NCI-H526 (cell line): ENCODE measurements at places on chromosomes 7 and 10.
A peak's percentile ranks its signal among the peaks of the same experiment; 100 is the strongest.

GRCh38 chr7:148878317-148878716, 5.8 kb downstream of the EZH2 start:
- DNase-seq, result no peak

GRCh38 chr7:69567800-69568199, 30.5 kb upstream of the AUTS2 start:
- DNase-seq, result no peak

GRCh38 chr10:36559412-36560400, 565.7 kb upstream of the ANKRD30A start:
- no peak for DNase-seq

GRCh38 chr7:25963733-25964132, 188.3 kb upstream of the NFE2L3 start:
- DNase-seq, result no peak

GRCh38 chr7:55533050-55533728, 39.1 kb downstream of the VOPP1 start:
- no peak for DNase-seq

GRCh38 chr7:80536426-80536825, 24.6 kb upstream of the GNAT3 start:
- no peak for DNase-seq

- DNase-seq, result no peak
Measured at GRCh38 chr7:39702133-39702532, 78.8 kb downstream of the RALA start.

DNA sequence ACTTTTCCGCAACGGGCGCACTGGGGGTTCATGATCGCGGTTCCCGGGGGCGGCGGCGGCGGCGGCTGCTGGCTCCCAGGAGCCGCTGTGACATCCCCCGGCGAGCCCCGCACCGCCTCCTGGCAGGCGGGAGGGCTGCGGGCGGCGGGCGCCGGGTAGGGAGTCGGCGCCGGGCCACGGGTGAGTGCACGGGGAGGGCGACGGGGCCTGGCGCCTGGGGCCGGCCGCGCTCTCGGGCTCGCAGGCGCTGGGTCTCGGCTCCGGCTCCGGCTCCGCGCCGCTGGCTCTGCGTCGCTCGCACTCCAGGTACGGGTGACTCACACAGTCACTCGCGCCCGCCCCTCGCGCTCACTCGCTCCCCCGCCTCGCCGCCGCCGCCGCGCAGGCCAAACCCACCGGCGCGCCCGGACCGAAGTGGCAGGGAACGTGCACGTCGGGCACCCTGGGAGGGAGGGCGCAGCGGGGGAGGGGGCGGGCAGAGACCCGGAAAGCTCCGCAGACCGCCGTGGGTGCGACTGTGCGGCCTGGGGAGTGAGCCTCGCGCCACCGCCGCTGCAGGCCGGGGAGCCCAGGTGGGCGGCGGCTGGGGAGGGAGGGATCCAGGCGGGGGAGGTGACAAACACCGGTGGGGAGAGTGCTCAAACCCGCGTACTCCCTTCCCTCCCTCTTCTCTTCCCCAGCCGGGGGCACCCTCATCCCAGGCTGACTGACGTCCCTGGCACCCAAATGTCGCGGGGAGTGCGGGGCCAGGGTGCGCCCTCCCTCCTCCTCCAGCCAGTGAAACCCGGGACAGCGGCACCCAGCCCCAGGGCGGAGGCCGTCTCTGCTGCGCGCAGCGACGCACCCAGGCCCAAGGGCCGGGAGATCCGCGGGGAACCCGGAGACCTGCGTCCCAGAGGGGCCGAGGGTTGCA, 276.9 kb upstream of the NEBL start:
- DNase-seq, result peak; percentile 40

DNA sequence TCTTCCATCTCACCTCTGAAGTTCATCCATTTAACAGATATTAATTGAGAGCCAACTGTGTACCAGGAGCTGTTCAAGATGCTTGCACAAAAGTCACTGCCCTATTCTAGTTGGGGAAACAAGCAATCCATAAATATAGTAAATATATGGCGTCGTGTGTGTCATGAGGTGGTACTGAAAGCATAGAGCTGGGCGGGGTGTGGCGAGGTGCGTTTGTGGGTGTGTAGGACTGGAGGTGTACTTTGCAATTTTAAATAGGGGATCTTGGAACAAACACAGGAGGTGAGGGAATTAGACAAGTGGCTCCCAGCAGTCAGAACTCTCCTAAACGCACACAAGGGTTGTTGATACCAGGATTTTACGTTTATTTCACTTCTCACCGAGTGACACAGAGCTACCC, 490 bp upstream of the ZNF239 start:
- no peak for DNase-seq

GRCh38 chr10:3281941-3282673, 109.5 kb upstream of the PITRM1 start:
- no peak for DNase-seq

DNA sequence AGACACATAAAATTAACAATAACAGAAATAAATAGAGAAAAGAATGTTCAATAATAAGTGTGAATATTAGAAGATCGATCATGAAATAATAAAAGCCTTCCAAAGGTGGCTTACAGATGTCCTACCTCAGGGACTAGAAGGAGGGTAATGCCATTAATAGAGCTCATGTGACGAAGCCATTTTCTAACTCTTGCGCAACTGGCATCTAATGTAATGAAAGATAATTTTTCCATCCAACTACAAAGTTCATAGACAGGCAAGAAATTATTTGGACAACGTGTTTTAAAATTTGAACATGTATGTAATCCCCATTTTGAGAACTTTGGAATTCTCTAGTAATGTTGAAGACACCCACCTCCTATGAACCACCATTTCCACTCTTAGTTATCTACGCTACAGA, 1394.3 kb upstream of the LRRTM3 start:
- DNase-seq, result no peak

- peak; percentile 62 for DNase-seq
Measured at GRCh38 chr7:126449611-126450268, 803.0 kb downstream of the GRM8 start.

GRCh38 chr10:16646181-16647059, 124.7 kb upstream of the C1QL3 start:
- peak; percentile 18 for DNase-seq

DNA sequence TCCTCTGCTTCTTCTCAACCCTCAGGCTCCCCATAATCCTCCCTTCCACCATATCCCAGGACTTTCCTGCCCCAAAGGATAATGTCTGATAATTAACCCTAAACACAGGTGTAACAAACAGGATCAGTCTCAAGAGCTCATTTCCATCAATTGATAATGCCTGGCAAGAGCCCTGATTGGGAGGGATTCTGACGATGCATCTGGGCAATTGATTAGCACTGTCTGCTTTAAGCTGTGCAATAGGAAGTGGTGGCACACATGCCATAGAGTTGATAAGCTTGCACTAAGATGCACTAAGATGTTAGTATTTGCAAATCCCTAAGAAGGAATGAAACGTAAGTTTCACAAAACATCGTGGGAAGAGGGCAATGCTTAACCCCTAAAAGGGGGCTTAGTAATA, 27.4 kb upstream of the EGR2 start:
- DNase-seq, result peak; percentile 3

- no peak for DNase-seq
Measured at GRCh38 chr10:4405828-4406227, 420.2 kb upstream of the AKR1E2 start.

- no peak for DNase-seq
Measured at GRCh38 chr7:47253650-47254080, 328.2 kb downstream of the TNS3 start.

- DNase-seq, result no peak
Measured at GRCh38 chr7:115099906-115100305, 178.0 kb downstream of the MDFIC start.

GRCh38 chr10:93565446-93565845, 1.0 kb upstream of the FFAR4 start:
- no peak for DNase-seq

GRCh38 chr10:99535764-99536337, 3.1 kb downstream of the NKX2-3 start:
- no peak for DNase-seq

GRCh38 chr7:136942401-136942800, 73.9 kb downstream of the CHRM2 start:
- no peak for DNase-seq

- no peak for DNase-seq
Measured at GRCh38 chr7:3408814-3409595, 108.0 kb downstream of the SDK1 start.

GRCh38 chr10:949446-949845, 17.9 kb upstream of the LARP4B start:
- no peak for DNase-seq

DNA sequence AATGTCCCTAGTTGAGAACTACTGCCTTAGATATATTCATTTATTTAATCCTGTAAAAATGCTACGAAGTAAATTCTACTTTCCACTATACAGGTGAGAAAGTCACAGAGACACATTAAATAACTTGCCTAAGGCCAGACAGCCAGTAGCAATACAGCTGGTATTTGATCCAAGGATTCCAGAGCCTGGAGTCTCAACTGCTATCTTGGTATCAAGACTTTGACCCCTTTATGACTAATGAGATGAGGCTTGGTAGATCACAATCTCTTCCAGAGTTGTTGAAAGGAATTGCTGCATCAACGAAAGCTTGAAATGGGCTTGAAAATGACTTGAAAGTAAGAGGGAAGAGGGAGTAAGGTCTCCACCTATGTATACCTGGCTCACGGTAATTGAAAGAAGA, 83.3 kb downstream of the ORC5 start:
- DNase-seq, result no peak

- DNase-seq, result no peak
Measured at GRCh38 chr10:96666741-96667140, 53.6 kb downstream of the PIK3AP1 start.

DNA sequence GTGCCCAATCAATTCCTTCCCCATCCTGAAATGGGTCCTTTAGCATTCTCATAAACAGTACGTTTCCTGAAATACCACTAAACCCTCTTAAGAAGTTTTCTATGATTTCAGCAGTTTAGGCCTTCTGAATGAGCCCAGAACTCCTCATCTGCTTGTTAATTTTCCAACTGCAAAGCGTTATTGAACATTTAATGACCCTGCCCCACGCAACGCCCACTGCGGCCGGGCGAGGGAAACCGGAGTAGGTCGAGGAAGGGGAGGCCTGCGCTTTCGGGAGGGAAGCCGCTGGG, 608 bp upstream of the UBN2 start:
- DNase-seq, result no peak

- DNase-seq, result no peak
Measured at GRCh38 chr10:131847241-131847783, 53.5 kb upstream of the PPP2R2D start.

DNA sequence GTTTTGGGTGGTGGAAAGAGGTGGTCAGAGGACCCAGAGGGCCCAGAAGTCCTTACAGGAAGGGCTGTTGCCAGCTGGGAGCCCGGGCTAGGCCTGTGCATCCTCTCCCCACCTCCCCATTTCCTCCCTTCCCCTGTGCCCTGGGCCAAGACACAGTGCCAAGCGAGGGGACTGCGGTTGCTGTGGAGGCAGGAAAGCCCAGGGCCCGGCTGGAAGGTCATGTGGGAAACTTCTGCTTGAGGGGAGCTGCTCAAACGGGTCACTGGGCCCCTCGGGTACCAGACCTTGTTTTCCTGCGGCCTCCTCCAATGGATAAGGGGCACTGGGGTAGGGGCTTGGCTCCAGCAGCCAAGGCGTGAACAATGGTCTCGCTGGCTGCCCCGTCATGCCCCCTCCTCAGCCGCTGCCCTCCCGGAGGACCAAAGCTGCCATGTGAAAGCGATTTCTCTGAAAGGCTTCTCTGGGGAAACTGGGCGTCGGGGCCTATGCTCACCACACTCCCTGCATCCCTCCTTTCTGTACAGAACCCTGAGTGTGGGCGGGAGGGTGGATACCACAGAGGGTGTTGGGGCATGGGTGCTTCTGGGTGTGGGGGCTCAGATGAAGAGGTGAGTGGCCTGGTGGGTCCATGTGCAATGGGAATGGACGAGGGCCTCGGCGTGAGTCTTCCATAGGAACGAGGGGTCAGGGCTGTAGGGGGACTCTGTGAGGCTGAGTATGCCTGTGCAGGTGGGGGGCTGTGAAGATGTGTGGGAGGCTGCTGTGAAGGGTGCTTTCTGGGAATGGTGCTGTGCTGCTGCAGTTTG, 135.3 kb downstream of the PTPN20 start:
- no peak for DNase-seq

DNA sequence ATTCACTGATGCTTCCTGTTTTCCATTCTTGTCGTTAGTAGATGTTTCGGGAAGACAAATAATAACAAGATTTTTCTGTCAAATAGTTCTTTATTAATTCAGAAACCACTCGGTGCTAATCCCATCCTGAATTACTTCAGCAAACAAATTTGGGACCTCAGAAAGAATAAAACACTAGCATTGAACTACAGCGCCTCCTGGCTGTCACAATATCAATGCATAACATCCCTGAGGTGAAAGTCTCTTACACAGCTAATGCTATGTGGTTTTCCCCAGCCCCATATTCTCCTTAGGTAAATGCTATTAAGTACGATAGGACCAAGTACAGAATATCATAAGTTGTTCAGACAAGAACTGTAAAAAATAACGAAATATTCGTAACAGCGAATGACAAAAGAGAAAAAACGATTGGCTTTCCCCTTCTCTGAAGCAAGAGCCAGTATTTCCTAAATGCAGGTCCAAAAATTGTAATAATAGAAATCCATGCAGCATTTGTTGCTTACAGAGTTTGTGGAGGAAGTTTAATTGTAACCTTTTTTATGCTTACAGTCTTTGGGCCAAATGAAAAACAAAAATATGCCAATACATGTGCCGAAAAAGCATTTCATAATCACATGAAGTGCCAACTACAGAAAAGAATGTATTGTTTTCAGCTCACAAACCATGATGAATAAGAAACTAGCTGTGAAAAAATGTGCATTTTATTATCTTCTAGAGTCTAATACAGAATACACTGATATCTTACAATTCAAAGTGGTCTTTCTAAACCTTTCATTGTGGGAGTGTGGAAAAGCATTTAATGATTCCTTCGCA, 47.3 kb downstream of the MYPN start:
- peak; percentile 61 for DNase-seq

DNA sequence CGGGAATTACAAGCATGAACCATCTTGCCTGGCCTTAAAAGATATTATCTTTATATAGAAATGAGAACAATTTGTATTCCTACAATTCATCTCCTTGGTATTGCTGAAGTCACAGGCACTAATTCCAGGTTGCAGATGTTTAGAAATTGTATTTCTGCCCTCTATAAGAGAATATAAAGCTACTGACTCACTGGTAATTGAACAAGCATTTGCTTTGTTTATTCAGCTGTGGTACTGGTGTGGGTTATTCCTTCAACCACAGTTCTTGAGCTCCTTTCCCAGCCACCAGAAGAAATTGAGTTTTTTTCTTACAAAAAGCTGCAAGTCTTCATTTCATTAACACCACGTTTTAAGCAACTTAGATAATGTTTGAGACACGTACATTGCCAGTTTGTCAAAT, 29.0 kb upstream of the MPP7 start:
- no peak for DNase-seq

GRCh38 chr7:47465191-47465590, 116.7 kb downstream of the TNS3 start:
- DNase-seq, result no peak
